Mucosa of descending colon (tissue), 3 donors: ENCODE measurements at places on chromosomes 16 and 17. TPM values are rescaled to one million over a fixed set of nuclear protein-coding genes. Genes with fewer than 3 reads are reported as not detected.

SDK2 gene
- 1.2 TPM for total RNA-seq

LRRC46 gene
- 0.14 TPM for total RNA-seq

LPO gene
- total RNA-seq: not detected

KCNH6 gene
- not detected for total RNA-seq

PSMB3 gene
- total RNA-seq: 197 TPM

ZNF778 gene
- total RNA-seq: 8.8 TPM

TMEM114 gene
- total RNA-seq: not detected

CCDC200 gene
- not detected for total RNA-seq

RHBDL3 gene
- total RNA-seq: 1.3 TPM

ZNF624 gene
- 4.7 TPM for total RNA-seq

DHX58 gene
- 14.0 TPM for total RNA-seq

SLFN14 gene
- total RNA-seq: not detected

FBXW10 gene
- total RNA-seq: not detected

ADPRM gene
- 8.7 TPM for total RNA-seq

CD300LB gene
- 0.28 TPM for total RNA-seq

CRHR1 gene
- total RNA-seq: not detected

KRTAP9-2 gene
- total RNA-seq: not detected

LLGL2 gene
- total RNA-seq: 405 TPM

RAB26 gene
- 3.8 TPM for total RNA-seq

PPP1R1B gene
- 108 TPM for total RNA-seq

DLG4 gene
- 6.6 TPM for total RNA-seq

KIF2B gene
- not detected for total RNA-seq

OSGIN1 gene
- total RNA-seq: 12.2 TPM

TBC1D26 gene
- total RNA-seq: not detected

EVPLL gene
- total RNA-seq: 0.23 TPM

ARL5C gene
- total RNA-seq: not detected

SLC52A1 gene
- 3.0 TPM for total RNA-seq

CES1 gene
- 81.2 TPM for total RNA-seq

LITAFD gene
- not detected for total RNA-seq

NLRC3 gene
- 1.4 TPM for total RNA-seq

TSC2 gene
- 161 TPM for total RNA-seq

PRAC1 gene
- 32.2 TPM for total RNA-seq

UTS2R gene
- total RNA-seq: not detected

SLFN12 gene
- total RNA-seq: 1.5 TPM

KRT17 gene
- not detected for total RNA-seq

SEPTIN12 gene
- not detected for total RNA-seq

HIC1 gene
- total RNA-seq: 28.9 TPM

ATP2C2 gene
- total RNA-seq: 322 TPM

NAGPA gene
- 24.9 TPM for total RNA-seq

METTL22 gene
- 41.0 TPM for total RNA-seq
